ENCODE measurements at places on chromosomes 4 and X.

DNA sequence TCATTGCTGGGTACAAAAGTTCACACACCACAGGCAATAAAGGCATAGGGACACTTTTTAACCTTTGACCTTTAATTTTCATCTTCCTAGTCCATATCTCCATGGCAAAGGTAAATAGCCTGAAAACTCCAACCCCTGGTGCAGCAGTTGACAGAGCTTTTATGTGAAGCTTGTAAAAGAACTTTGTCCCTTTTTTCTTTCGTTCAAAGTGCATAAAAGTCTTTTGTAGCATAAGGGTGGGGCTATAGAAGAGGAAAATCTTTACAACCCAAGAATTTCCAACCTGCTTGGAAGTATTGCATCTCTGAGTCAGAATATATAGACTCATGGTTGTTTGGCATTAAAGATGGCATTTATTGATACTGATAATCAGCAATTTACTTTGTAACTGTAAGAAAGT is 20.4 kb downstream of the POF1B start:
- DNase-seq: no peak

- no peak for DNase-seq
Observed at GRCh38 chrX:152149648-152150047, 11.3 kb upstream of the MAGEA10 start.

GRCh38 chr4:40363382-40363920 is 28.3 kb downstream of the CHRNA9 start:
- no peak for DNase-seq

DNA sequence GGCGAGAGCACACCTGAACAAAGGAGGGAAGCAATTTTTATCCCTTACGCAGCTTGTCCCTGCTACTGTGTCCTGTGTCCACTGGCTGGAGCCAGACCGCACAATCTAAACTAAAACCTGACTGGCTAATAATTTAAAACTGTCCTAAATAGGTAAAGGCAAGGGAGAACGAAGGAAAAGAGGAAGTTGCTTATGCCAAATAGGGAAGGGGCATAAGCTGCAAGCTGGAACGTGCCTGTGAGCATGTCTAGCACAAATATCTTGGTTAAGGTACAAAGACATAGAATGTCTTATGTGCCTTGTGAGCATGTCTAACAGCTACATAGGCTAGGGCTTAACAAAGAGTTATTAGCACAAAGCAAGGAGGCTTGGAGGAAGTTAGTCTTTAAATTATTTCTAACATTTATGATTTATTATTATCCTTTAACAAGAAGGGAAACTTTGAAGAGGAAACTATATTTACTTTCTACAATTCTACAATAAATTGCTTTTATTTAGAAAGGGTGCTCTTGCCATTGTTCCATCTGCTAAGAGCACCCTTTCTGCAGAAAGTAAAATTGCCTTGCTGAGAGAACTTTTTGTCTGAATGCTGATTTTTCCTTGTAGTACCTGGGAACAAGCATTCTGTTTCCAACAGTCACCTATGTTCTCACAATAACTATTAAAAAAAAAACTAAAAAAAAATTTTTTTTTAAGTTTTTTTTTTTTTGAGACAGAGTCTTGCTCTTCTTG is 80.6 kb upstream of the CBR4 start:
- no peak for DNase-seq

DNA sequence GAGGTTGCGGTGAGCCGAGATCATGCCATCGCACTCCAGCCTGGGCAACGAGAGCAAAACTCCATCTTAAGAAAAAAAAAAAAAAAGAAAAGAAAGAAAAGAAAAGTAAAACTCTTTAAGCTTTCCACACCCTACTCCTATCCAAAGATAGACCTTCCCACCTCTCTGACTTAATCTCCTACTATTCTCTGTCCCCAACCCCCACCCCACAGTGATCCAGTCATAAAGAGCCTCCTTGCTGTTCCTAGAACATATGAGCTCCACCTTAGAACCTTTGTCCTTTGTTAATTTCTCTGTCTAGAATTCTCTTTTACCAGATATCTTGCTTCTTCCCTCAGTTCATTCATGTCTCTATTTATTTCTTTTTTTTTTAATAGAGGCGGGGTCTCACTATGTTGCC is 30.1 kb upstream of the MSN start:
- DNase-seq: no peak

DNA sequence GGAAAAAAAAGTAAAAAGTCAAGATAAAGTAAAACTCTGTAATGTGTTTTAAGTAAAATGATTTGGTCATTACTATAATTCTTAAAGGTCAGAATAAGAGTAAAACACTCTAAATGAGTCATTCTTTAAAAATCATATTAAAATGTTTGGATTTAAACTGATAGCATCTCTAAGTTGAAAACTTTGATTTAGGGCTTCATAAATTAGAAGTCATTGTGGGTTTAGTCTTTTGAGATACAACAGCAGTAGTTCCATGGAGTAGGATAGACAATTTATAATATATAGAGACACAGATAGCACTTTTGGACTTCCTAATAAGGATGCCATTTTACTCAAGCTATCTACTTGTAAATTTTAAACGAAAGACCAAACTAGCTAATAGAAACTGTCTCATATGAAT is 77.1 kb upstream of the PABPC4L start:
- DNase-seq: no peak

- no peak for DNase-seq
Observed at GRCh38 chr4:105119356-105119755, 27.3 kb upstream of the TET2 start.

- no peak for DNase-seq
Observed at GRCh38 chr4:140153419-140153717, 616 bp downstream of the MAML3 start.

DNA sequence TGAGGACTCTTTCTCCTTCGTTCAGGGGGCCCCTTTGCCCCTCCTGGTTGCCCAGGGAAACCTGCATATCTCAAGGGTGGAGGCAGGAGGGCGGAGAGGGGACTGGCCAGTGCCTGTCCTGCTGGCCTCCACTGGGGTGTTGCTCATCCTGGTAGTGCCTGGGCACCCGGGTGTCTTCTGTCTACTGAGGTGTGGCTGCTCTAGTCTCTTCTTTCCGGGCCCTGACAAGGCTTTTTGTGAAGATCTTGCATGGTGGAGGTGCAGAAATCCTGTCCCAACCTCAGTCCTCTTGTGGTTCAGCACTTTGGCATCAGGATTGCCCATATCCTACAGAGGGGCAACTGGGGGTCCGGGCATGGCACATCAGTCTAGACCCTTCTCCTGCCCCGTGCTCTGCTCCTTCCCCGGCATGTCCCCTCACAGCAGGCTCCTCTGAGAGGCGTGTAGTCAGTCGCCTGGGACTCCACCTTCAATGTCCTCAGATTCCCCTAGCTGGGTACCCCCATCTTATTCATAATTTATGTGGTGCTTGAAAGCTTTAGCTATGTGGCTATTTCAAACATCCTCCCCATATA is 1.9 kb downstream of the CCDC110 start:
- no peak for DNase-seq

DNA sequence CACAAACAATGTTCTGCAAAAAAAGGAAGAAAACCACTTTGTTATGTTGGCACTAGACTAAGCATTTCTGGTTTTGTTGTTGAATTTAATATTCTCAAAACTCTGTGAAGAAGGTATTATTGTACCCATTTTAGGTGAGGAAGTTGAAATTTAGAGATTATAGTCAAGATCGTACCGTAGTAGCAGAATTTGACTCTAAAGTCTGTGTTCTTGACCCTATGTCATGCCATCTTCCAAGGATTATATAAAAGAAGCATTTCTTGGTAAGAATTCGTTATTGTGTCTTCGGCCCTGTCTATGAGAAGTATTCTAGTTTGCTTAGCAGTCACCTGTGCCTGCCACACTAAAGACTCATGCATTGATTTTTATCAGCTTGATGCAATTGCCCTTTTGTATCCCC is 104.4 kb upstream of the MAP9 start:
- no peak for DNase-seq

DNA sequence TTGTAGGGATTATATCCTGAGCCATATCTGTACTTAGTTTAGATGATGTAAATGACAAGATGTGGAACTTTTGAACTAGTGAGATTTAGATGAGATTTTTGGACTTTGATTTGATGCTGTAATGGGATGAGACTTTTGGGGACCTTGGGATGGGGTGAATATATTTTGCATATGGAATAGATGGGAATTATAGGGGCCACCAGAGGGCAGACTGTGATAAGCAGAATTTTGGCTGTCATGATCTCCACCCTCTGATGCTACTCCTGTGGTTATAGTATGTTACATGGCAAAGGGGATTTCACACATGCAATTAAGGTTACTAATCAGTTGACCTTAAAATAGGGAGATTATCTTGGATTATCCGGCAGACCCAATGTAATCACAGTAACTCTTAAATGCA is 214.0 kb upstream of the NHS start:
- DNase-seq: no peak

GRCh38 chr4:25346913-25347312 is 30.1 kb upstream of the ANAPC4 start:
- DNase-seq: no peak

- DNase-seq: no peak
Observed at GRCh38 chrX:124249345-124249744, 83.1 kb upstream of the TEX13D start.

DNA sequence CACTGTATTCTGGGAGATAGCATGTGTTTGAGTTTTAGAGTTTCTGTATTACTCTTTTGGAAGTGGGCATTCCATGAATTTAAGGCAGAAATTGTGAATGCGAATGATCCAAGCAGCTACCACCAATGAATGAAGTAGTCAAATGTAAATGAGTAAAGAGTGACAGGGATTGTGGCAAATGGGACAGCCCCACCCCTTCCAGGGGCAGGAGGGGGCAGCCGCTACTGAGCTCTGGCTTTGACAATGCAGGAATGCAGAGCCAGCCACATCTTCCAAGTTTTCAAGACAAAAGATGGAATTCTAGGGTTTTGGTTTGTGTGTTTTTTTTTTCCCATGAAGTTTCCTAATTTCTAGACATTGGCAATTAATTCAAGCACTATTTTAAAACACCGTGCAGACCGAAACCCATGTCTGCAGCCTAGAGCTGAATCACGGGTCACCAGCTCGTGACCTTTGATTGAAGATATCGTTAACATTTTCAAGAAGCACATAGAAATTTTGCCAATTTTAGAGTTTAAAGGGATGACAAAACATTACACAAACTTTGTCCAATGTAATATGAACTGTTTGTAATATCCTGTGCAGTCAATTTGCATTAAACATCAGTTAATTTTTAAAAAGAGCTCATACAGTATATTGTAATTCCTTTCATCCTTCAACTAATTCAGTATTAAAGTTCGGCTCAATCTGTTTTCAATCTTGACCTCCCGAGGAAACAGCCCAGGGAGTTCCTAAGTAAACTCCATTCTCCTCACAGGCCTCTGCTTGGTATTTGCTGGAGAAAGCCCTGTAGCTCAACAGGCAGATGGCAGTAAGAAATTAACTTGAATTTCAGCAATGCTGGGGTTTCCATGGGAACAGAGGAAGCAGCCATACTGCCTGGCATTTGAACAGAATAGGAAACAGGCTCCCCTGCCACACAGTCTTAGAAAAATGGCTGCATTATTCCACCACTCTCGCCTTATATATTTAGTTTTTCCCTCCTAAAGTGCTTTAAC is 83.4 kb downstream of the UCHL1 start:
- DNase-seq: no peak

GRCh38 chrX:23765449-23765848 is 17.5 kb upstream of the SAT1 start:
- no peak for DNase-seq

DNA sequence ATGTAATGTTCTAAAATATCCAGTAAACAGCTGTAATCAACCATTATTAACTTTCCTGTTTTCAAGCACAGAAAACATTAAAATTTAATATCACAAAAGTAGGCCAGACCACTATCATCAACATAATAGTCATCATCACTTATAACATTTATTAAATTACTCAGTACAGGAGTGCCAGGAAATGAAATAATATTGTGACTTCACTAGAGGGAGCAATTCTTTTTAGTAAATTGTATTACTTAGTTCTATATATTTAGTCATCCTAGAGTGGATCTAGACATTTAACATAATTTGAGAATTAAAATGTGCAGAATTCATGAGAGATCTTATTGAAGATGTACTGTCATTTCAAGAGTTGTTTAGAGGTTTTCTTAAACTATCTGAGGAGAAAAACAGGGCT is 33.6 kb downstream of the PITX2 start:
- no peak for DNase-seq

DNA sequence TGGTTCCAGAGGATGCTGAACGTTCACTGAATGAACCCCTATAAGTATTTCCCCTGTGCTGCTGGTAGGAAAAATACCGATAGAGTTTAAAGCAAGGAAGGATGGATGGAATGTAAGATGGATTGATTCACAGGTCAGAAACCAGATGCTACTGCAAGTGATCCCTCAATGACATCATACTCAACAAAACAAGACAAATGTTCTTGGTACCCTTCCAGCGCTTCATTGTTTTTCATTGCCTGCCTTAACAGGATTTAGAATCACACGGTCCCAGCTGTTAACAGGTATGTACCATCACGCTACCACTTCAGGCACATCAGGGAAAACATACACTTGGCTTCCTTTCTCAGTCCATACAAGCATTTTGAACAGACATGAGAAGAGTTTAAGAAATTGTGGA is 118.1 kb upstream of the TLR3 start:
- DNase-seq: no peak

- peak; percentile 32 for DNase-seq
Observed at GRCh38 chr4:6892190-6892908, 17.3 kb upstream of the TBC1D14 start.

DNA sequence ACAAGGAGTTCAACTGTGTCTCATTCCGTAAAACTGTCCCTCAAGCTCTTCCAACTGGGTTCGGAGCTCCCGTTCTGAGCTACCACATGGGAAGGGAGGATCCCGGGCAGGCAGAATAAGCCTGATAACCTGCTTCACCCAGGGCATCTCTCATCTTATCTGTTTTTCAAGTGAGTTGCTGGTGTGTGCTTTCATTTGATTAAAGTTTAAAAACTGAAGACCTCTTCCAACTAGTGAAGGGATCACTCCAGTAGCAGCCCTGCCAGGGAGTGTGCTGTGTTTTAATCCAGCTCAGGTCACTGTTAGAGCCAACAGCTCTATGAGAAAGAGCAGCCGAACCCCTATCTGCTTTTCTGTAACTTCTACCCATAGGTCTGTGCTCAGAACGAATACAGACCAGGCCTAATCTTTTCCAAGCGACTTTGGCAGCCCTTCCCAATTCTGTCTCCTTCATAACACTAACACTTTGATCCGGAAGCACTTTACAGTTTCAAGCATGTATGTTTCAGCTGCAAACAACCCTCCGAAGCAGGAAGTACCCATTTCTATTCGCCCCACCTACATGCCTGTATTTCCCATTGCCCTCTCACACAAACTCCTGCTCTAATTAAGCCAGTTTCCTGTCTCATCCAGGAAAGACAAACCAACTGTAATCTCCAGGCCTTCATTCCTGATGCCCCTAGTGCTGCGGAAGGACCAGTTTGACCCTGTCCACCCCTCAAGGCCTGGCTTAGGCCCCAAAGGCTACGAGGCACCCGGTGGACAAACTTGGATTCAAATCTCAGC is 60.9 kb downstream of the IRF2 start:
- DNase-seq: no peak

DNA sequence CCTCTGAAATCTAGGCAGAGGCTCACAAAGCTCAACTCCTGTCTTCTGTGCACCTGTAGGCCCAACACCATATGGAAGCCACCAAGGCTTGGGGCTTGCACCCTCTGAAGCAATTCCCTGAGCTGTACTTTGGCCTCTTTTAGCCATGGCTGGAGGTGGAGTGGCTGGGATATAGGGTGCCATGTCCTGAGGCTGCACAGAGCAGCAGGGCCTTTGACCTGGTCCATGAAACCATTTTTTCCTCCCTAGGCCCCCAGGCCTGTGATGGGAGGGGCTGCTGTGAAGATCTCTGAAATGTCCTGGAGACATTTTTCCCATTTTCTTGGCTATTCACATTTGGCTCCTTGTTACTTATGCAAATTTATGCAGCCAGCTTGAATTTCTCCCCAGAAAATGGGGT is 20.9 kb upstream of the COL25A1 start:
- DNase-seq: no peak

GRCh38 chr4:666436-666810 is 7.7 kb downstream of the ATP5ME start:
- no peak for DNase-seq

Data from activated naive CD8-positive, alpha-beta T cell treated with anti-CD3 and anti-CD28 coated beads, Interleukin-2, amount 50 U/mL, for 24 hours (primary cell).